ENCODE measurements at places on chromosomes 12 and 14.

DNA sequence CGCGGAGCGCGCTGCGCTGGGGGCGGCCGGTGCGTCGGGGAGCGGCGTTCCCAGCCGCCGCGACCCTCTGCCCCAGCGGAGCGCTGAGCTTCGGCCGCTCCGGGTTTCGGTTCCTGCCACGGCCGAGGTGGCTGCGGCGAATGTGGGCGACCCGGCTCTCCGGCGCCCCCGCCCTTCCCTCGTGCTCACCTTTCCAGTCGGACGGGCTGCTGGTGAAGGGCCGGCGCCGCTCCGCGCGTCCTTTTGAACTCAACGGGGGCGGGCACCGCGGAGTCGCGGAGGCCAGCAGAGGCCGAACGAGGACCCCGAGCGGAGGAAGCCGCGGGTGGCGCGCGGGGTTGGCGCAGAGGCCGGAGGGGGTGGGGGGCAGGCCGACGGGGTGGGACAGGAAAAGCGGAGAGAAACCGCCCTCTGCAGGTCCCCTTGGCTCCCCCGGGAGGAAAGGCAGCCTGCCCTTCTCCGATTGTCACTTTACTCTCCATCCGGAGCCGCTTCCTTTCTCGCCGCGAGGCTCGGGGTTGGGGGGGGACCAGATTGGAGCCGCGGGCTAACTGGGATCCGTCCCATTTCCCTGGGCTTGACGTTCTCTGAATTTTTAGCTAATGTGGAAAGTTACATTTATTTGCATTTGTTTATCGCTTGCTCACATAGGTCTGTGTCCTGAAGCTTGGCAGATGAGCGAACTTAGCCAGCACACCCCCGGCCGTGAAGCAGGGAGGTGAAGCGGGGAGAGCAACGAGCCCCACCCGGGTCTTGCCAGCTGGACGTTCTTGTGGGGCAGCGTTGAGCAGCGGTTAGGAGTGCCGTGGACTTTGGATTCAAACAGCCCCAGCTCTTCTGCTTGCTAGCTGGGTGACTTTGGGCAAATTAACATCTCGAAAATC, at the start of gene SMAGP:
SMAGP (minus strand) TSS at position 349 of the 884 bp plus-strand sequence. CDS start 1,137 bp downstream, outside the sequence.
- DNase-seq, result peak; percentile 65

GRCh38 chr12:42118136-42118879, 26.4 kb downstream of the GXYLT1 start:
- DNase-seq, result no peak

GRCh38 chr14:36212987-36213386, 36.5 kb upstream of the PTCSC3 start:
- DNase-seq, result no peak

- no peak for DNase-seq
These were observed 149.1 kb downstream of the KICS2 start for GRCh38 chr12:64072916-64073575.

DNA sequence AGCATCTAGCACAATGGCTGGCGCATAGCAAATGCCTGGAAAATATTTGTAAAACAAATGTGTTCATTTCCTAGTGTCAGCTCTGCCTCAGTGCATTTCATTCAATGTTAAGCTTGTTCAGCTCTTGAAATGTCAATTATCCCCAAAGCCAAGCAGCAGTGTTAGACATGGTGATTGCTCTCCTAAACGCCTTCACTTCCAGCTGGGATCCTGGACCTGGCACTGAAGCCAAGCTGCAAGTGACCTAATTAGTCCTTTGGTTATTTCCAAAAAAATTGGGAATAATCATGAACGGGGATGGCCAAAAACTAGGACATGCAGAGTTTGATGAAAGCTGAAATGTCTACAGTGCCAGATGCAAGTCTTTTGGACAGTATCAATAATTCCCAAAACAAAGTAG, 54.9 kb upstream of the MDGA2 start:
- DNase-seq, result no peak

DNA sequence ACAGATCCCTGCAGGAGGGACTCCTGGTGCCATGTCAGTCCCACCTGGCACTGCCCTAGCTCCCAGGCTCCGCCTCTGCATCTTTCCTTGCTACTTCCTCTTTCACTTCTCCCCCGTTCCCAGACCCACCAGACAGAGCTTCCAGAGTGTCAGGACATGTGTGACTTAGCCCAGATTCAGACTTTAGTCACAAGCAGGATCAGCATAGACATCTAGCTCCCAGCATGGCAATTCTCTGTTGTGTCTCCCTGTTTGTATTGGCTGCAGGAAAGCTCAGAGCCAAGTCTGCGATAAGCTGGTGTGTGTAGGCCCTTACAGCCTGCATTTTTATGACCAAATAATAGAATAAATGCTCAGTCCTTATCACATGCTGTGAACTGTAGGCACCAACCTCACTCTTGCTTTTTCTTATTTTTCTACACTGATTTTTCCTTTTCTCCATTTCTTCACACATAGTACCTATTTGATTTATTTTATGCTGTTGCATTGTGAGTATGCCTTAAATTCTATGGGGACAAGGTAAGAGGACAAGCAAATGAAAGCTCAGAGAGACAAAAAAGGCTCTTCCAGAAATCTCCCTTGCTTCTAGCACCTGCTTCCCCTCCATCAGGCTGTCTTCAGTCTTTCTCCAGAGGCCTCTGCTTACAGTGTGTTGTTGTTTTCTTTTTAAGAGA, 5.9 kb downstream of the DHRS2 start:
- no peak for DNase-seq

DNA sequence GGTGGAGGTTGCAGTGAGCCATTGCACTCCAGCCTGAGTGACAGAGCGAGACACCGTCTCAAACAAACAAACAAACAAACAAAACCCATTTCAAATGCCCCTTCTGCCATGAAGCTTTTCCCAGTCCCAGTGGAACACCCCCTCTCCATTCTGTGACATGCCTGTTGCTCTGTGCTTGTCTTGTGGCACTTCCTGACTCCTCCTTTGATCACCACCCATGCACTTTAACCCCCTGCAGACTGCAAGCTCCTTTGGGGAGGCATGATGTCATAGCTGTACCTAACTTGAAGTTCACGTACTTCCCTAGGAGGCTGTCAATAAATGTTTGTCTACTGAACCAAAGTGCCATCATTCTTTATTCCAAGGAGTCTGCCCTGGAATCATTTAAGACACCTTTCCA, 64.7 kb downstream of the TMCC3 start:
- no peak for DNase-seq

GRCh38 chr12:101945369-101946232, 68.2 kb downstream of the DRAM1 start:
- peak; percentile 5 for DNase-seq

- DNase-seq, result peak; percentile 91
These were observed at the start of gene CFL2 for GRCh38 chr14:34714320-34715126. CFL2 (minus strand) TSS chr14:34714593; CDS start chr14:34714540, 53 bp downstream.

DNA sequence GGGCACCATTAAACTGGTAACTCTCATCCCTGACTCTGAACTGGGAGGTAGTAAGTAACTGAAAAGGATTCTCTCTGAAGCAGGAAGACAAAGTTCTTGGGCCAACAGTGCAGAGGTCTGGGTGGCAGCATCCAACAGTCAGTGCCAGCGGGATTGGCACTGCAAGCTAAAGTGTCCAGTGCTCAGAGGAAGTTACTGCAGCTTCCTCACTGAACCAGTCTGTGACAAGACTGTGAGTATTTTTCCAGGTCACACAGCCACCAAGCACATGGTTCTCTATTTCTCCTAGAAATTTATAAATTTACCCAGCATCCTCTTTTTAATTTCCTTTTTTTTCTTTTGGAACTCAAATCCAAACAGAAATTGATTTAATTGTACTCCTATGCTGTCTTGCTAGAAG, 81.6 kb upstream of the FAR2 start:
- DNase-seq, result no peak

GRCh38 chr14:54574528-54574927, 7.6 kb downstream of the SAMD4A start:
- no peak for DNase-seq

DNA sequence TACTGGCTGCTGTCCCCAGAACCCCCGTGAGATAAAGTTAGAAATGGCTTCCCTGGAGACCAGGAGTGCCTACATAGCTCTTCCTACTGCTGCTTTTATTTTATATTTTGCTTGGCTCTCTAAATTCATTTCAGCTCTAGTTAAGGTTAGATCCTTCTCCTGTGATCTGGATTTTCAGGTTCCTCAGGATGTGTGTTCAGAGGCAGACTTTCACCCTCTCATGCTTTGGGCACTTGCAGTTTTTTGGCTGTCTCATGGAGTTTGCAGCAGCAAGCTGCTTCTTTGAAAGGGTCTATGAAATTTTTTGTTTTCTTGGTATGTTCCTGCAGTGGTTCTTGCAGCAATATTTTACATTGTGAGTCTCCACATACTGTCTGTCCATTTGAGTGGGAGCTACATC, 93.3 kb downstream of the ATP23 start:
- no peak for DNase-seq

- peak; percentile 23 for DNase-seq
These were observed 55.5 kb upstream of the DAAM1 start for GRCh38 chr14:59132796-59133494.

DNA sequence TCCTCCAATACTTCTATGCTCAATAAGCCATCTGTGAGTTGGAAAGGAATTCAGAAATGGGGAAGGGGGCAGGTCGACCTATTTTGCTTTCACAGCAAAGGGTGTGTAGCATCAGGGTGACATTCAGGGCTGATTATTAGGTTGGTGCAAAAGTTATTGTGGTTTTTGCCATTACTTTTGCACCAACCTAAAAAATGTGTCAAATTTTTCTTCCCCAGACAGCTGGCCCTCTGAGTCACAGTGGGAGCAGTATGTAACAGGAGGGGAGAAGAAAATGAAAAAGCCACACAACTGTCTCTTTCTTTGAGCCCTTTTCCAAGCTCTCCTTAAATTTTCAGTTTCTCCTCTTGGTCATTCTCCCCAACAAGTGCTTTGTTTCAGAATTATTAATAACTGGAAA, 47.1 kb upstream of the GZMB start:
- no peak for DNase-seq

- DNase-seq, result no peak
These were observed 1.9 kb downstream of the SLC25A3 start for GRCh38 chr12:98595243-98595988.

DNA sequence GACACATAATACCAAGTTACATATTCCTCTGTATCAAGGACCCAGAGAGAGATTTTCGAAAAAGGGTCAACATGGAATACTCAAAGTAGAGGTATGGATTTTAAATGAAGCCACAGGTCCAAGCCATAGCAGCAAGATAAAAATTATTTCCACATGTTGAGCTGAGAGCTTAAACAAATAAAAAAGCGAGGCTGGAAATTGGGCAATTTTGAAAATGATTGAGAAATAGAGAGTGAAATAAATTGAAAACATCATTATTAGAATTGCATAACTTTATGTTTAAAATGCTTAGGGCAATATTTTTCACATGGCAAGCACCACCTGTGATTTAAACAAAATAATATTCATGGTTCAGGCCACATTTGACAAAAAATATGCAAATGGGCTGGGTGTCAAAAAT, 1251.0 kb upstream of the USP15 start:
- DNase-seq, result no peak

DNA sequence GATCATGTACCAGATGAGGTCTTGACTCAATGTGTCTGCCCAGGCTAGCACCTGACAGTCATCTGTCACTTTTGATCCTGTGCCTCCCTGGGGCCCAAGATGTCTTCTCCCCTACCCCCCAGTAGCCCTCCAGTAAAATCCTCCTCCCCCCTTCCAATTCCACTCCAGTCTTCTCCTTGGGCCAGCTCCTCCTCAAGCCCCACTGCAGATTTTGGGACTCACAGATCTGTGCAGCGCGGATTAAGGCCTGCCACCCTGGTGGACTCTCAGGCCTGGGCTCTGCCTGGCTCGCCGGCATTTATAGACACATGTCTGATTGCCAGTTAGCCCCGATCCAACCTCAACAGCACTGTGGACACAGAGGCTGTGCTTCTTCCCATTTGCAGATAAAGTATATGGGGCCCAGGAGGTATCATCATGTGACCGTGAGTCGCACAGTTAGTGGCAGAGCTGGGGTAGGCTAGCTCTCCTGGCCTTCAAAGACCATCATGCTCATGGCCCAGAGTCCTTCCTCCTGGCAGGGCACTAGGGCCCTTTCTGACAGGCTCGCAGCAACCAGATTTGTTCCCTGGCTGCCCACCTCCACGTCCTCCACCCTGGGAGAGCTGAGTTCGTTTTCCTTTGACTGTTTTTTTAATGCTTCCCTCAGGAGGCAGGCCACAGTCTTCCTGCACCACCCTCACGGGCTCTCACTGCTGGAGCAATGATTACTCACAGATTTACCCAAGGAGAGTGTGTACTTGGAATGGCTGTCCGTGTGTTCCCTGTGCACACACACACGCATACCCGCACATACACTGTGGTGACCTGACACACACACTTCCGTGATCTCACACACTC, 98.3 kb upstream of the DIO3 start:
- DNase-seq, result no peak

DNA sequence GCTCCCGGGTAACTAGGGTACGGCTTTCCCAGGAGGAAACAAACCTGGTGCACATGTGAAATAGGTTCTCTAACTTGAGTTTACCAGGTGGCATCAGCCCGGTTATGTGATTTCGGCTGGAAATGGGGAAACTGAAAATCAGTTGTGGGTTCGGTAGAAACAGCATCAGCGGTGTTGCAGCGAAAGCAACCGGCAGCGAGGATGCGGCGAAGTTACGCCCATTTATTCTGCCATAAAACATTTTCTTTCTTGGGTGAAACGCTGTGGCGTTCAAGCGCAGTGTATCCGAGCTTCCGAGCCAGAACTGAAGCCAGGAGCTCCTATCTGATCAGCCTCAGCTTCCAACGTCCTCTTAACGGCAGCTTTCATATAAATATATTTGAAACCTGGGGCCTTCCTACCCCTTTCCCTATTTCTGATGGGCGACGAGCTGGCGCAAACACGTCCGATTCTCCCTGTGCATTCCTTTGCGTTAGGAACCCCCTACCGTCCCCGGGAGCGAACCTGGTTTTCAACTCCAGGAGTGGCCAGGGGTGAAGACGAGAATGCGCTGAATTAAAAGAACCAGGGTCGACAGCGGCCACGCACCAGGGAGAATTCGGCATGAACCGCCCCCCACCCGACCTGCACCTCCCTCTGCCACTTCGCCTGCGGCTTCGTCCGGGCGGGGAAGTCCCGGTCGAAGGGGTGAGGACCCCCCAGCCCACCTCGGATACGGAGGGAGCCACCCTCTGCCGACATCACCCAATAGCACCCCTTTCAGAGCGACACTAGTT, 1.6 kb downstream of the DPF3 start:
- no peak for DNase-seq

DNA sequence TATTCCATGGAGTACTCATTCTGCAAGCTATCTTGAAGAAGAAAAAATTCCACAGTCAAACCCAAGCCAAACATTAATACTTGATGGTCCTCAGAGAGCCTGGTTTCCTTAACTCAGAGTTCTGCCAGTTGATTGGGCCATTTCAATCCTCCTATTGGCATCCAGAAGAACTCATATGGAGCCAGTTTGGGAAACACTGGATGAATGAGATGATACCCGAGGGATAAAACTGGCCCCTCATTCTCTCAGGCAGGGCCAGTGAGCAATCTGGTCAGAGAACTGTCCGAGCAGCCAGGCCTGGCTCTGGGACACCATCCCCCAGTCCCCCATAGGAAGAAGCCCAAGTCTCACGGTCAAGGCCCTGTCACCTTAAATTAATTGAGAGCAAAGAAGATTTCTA, 48.8 kb downstream of the NUAK1 start:
- no peak for DNase-seq

DNA sequence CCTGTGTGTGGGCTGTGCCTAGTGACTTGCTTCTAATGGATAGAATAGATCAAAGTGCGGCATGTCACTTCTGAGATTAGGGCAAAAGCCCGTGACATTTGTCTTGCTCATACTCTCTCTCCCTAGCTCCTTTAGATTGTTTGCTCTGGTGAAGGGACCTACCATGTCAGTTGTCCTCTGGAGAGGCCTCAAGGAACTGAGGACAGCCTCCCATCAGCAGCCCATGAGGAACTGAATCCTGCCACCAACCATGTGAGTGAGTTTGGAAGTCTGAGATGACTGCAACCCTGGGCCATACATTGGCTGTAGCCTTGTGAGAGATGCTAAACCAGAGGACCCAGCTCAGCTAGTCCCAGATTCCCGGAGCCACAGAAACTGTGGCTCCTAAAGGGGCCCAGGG, 101.6 kb upstream of the ESRRB start:
- DNase-seq, result no peak

Data from SJCRH30 (cell line).